ENCODE measurements at places on chromosomes 7 and 10.

- DNase-seq, result no peak
Measured at GRCh38 chr10:3465406-3465891, 292.9 kb upstream of the PITRM1 start.

GRCh38 chr10:1362589-1363445 is 306.6 kb downstream of the WDR37 start:
- DNase-seq, result no peak

DNA sequence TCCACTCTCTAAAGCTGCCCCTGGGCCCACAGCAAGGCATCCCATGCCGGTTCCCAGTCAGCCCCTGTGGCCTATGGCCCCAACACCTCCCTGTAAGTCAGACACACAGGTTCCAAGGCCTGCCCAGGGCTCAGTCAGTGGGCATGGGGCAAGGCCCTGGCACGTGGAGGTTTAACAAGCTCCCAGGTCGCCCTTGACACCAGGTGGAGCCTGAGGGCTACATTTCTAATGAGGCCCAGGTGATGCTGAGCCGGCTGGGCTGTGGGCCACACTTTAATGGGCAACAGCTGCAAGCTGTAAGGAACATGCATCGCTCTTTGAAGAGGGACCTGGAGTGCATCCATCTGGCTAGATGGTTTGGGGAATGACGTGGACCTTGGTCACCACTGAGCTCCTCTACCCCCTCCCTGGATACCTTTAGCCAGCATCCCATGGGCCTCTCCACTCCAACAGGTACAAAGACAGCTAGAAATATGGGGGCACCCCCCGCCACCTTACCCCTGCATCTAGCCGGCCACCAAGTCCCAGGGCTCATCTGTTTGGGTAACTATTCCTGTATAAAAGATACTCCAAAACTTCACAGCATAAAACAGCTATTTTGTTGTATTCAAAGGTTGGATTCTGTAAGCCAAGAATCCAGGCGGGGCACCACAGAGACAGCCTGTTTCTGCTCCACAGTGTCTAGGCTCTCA is 122.5 kb downstream of the OAT start:
- DNase-seq, result no peak

DNA sequence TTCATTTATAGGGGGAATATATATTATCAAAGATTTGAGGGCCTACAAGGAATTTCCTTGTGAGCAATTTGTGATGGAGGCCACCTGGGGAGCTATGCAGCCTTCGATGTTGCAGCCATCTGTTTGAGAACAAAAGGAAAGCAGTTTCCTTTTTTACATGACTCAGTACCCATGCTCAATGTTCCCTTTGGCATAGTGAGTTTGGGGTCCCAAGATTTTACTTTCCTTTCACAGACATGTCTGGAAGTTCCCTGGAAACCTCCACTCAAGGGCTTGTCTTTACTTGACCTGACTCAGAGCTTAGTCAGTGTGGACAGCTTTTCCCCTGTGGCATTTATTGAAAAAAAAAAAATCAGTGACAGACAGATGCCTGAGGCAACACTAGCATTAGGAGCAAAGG is 73.5 kb upstream of the VIPR2 start:
- no peak for DNase-seq

- DNase-seq, result no peak
Measured at GRCh38 chr7:157276731-157277562, 59.9 kb upstream of the DNAJB6 start.

GRCh38 chr7:22992874-22993840 is 20.8 kb downstream of the HYCC1 start:
- no peak for DNase-seq

- no peak for DNase-seq
Measured at GRCh38 chr10:112232670-112233069, 49.1 kb upstream of the GPAM start.

- DNase-seq, result no peak
Measured at GRCh38 chr10:2079603-2080078, 342.3 kb upstream of the ADARB2 start.

DNA sequence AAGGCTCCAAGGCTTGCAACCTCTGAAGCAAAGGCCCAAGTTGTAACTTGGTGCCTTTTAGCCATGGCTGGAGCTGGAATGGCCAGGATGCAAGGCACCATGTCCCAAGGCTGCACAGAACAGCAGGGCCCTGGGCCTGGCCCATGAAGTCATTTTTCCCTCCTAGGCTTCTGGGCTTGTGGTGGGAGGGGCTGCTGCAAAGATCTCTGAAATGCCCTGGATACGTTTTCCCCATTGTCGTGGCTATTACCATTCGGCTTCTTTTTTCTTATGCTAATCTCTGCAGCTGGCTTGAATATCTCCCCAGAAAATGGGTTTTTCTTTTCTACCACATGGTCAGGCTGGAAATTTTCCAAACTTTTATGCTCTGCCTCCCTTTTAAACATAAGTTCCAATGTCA is 234.2 kb downstream of the CDK14 start:
- DNase-seq, result no peak

DNA sequence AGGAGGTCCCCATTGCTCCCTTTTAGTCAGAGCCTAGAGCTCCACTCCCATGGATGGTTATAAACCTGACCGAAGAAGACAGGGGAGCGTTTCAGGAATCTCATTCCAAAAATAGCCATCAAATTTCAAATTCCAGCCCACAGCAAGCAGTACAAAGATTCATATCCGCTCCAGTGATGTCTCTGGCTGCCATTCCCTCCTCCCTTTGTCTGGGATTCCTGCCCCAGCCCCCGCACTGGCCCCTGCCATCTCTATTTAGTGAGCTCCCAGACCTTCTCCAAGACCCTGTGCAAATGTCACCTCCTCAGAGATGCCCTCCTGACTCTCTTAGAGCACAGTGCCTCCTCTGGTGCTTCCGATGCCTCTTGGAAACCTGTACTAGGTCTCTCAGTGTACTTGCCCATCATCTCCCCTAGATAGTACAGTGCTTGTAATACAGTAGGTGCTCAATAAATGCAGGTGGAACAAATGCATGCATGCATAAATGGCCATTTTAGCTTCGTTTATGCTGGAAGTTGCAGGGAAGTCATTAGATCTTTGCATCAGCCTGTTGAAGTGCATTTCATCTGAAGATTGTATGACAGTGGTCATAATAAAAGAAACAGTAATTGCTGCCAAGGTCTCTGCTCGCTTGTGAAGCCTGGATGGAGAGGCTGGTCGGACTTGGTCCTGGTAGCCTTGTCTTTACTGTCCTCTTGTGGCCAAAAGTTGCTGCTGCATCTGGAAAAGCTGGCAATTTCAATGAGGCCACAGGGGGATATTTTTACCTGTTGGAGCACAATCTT is 32.0 kb upstream of the HABP2 start:
- peak; percentile 48 for DNase-seq

- DNase-seq, result no peak
Measured at GRCh38 chr7:15175152-15175551, 272.6 kb upstream of the DGKB start.

GRCh38 chr7:132819648-132820047 is 243.4 kb upstream of the PLXNA4 start:
- no peak for DNase-seq

GRCh38 chr7:94276027-94276426 is 118.7 kb upstream of the COL1A2 start:
- no peak for DNase-seq

- DNase-seq, result peak; percentile 28
Measured at GRCh38 chr10:82969405-82969804, 1094.4 kb downstream of the NRG3 start.

- DNase-seq, result no peak
Measured at GRCh38 chr10:103814626-103815370, 40.6 kb downstream of the SH3PXD2A start.

- no peak for DNase-seq
Measured at GRCh38 chr10:43808136-43808535, 159.5 kb upstream of the ZNF32 start.

- no peak for DNase-seq
Measured at GRCh38 chr7:41886901-41887311, 184.0 kb upstream of the INHBA start.

- no peak for DNase-seq
Measured at GRCh38 chr7:72781161-72781560, 46.8 kb downstream of the TYW1B start.

- DNase-seq, result no peak
Measured at GRCh38 chr7:135791543-135792362, 43.1 kb upstream of the FAM180A start.

DNA sequence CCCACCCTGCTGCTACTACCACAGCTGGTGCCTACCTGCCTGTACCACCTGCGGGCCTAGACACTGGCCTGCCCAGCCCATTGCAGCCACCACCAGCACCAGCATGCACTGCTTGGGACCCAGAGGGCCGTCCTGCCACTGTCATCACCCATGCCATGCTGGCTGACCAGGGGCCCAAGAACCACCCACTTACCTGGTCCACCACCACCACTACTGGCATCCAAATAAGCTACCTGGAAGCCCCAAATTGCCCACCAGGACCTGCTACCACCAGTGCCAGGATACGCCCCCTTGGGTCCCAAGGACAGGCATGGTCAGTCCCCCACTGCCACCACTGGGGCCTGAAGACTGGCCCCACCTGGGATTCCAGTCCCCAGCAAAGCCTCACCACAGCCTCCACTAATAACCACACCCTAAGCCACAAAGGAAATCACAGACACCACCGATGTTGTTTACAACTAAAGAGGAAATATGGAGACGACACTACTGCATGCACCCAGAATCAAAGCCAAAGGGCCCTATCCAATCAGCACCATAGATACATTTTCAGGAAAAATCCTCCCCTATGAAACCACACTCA is 70.5 kb upstream of the DIP2C start:
- no peak for DNase-seq

DNA sequence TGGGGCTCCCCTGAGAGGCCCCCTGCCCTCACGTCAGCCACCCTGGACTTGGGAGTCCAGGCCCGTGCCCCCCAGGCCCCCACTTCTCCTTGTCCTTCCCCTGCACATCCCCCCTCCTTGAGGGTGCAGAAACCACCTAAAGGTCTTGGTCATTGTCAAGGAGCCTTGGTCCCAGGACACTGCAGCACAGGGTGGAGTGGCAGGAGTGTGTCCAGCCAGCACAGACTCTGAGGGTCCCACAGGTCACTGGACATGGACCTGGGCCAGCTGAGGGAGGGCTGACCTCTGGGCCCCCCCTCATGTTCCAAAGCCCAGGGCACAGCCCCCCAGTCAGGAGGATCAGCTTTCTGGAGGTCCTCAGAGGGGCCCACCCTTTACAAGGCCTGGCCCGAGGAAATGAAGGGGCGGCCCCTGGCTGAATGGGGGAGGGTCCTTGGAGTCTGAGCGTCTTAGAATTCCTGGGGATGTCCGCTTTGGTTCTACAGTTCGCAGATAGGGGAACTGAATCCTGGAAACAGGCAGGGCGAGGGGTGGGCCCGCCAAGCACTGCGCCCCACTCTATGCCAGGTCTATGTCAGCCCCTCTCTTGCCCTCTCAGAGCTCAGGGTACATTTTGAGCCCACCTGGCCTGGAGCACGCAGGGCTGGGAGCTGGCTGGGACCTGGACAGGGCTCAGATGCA is 54.0 kb downstream of the PWWP2B start:
- no peak for DNase-seq

DNA sequence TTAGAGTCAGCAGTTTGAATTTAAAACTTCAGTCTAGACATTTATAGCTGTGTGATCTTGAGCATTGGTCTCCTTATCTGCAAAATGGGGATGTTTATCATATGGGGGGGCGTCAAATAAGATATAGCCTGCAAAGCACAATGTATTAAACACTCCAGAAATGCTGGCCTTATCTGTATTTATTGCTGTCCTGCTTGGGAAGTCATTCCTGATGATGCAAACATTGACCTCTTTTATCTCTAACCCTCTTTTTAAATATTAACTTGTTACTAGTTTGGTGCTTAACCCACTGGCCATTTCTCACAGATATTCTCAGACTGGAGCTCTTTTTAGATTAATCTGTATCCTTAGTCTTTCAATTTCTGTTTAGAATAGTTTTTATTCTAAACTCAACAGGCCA is 13.2 kb downstream of the MRPS33 start:
- no peak for DNase-seq

DNA sequence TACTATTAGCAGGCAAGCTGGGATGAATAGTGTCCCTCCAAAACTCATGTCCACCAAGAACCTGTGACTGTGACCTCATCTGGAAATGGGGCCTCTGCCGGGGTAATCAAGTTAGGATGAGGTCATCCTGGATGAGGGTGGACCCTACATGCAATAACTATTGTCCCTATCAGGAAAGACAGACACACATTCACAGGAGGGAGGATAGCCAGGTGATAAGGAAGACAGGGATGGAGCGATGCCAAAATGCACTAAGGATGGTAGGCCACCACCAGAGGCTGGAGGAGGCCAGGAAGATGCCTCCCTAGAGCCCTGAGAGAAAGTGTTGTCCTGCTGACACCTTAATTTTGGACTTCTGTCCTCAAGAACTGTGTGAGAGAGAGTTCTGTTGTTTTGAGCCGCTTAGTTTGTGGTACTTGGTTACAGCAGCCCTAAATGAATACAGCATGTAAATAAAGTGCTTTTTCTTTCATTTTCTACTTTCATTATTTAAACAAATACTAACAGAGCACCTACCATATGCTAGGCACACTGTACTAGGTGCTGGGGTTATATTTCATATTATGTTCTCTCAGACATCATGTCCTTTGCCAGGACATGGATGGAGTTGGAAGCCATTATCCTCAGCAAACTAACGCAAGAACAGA is 111.9 kb downstream of the USP6NL start:
- no peak for DNase-seq

DNA sequence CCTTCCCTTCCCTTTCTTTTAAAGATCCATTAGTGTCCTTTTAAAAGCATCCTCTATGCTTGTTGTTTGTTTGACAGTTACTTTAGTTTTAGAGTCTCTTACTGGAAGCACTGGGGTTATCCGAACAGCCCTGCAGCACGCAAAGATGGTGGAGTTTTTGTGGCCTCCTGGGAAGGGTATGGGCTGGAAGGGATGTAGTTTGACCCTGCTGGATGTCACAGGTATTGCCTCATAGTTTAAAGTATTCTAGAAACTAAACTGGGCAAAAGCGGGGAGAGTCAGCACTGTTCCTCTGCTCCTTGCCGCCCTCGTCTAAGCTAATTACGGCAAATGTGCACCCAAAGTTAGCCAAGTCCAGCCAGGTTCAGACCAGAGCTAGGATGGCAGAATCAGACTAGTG is 35.8 kb upstream of the GNAI1 start:
- DNase-seq, result no peak

DNA sequence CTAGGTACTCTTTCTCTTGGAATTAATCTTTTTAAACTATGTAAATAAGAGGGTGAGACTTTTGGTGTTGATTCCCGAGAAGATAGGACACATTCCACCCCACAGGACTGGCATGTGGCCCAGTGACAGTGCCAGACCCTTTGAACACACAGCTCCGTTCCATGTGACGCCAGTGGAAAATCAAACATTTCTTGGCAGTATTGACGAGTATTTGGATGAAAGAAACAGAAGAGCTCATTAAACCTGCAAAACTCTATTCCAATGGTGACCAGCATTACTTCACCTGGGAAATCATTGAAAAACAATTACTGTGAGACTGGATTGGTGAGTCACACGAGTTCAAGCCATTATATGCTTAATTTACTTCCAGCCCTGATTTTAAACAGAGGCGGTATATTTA is 25.8 kb downstream of the AKR1E2 start:
- no peak for DNase-seq

GRCh38 chr7:2939193-2939885 is 95.2 kb upstream of the GNA12 start:
- DNase-seq, result no peak

DNA sequence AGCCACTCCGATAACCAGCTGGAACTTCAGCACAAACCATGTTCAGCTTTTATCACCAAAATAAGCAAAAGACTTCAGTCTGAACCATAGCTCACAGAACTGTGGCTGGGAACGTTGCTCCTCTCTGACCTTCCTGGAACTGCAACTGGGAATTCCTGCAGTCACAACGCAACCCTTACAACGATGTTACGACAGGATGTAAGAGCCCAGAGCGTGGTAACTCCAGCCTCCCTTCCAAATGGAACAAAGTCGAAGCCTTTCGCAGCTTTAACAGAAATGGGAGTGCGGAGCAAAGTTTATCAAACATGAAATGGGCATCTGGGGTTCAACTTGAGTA is 162.6 kb downstream of the ADAM12 start:
- DNase-seq, result no peak

Measured in SW 1271 (cell line).